ENCODE measurements at places on chromosomes 6 and 20.

DNA sequence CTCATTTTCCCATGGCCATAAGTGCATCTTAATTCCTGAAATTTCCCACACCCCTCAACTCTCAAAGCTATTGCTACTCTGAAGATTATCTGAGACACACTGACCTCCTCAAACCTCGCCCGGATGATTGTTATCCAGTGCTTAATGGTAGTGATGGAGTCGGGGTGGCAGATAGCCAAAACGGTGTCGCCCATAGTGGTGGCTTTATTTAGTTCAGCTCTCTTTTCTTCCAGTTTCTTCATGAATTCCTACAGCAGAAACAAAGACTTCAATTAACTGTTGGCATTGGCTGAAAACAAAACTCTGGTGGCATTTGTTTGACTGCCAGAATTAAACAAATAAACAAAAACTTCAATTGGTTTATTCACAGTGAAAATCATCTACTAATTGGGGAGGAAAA, 165.4 kb downstream of the DST start:
- no peak for DNase-seq

- DNase-seq, result no peak
Observed at GRCh38 chr6:130908188-130908587, 81.0 kb downstream of the SMLR1 start.

DNA sequence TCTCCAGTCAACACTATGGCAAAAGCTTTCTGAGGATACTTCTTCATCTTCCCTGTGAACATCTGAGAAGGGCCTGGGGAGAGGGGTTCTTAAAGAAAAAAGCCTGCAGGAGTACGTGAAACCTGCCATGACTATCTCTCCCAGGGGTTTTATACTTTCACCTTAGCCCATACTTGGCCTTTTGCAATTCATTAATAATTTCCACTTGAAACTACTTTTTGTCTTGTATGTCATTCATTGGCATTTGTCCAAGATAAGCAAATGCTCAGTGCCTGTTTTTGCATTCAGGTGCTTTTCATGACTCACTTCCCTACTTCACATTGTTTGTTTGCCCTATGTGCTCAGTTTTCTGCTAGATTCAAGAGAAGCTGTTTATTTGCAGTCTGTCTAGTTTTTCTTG, 580.3 kb upstream of the GJE1 start:
- DNase-seq, result no peak

DNA sequence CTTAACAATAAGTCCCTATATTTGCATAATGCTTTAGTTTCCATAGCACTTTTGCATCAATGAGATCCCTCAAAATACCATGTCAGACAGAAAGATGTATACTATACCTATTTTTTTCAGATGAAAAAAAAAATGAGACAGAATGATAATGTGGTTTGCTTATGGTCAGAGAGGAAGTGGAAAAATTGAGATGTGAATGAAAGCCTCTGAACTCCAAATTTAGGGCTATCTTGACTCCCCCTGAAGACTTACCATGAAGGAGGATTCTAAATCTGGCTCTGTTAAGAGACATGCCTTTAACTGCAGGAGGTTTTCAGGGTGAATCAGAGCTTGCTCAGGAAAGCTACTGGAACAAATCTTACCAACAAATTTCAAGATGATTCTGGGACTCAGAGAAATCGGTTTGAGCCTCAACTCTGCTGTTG, 176.2 kb downstream of the ISM1 start:
- no peak for DNase-seq

GRCh38 chr6:134908906-134909516, 40.9 kb downstream of the ALDH8A1 start:
- DNase-seq, result no peak

DNA sequence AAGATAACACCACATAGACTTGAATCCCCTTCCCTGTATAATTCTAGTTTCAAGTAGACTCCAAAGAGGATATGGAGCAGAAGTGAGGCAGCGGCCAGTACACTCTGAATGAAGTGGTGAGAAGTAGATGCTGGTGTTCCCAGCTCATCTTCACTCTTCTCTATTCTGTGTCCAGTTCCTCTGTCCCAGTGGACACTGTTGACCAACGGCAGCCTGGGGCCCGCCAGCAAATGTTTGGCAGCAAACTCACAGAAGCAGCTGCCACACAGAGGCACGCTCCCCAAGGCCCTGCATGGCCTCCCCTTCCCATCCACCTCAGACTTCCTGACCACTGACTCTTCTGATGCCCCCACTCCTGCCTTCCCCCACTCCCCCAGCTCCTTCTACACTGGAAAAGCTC, 358.9 kb upstream of the ID4 start:
- no peak for DNase-seq

GRCh38 chr20:2692886-2693285, 306 bp downstream of the EBF4 start:
- no peak for DNase-seq

- DNase-seq, result no peak
Observed at GRCh38 chr6:57135885-57136284, 36.2 kb upstream of the BAG2 start.

DNA sequence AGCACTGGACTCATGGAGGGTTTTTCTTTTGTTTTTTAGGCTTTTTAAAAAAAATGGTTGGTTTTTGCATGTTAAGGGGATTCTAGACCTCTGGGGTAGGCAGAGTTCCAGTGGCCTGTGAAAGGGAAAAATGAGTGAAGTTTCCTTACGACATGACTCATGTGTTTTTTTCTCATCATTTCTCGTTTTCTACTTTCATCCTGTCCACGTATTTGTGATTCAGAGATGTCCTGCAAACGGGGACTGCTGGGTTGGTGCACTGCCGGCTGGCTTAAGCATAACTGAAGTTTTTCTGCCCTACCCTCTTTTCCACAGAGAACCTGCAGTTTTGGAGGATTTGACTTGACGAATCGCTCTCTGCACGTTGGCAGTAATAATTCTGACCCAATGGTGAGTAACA, 182.3 kb downstream of the SASH1 start:
- DNase-seq, result no peak

DNA sequence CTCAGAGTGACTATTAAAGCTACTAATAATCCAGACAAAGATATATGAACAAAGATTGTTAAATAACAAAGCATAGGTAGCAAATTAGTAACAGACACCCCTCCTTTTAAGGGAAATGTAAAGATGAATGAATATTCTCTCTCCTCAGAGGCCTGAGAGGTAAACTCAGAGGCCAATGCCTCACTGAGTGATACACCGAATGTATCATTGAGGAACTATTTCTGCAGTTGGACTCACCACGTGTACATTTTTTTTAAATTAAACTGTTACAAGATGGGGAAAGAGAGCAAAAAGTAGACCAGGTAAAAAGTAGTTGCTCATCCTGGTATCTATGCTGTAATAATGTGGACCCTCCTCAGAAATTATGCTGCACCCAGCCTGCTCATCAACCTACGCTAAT, 72.3 kb upstream of the IPCEF1 start:
- no peak for DNase-seq

DNA sequence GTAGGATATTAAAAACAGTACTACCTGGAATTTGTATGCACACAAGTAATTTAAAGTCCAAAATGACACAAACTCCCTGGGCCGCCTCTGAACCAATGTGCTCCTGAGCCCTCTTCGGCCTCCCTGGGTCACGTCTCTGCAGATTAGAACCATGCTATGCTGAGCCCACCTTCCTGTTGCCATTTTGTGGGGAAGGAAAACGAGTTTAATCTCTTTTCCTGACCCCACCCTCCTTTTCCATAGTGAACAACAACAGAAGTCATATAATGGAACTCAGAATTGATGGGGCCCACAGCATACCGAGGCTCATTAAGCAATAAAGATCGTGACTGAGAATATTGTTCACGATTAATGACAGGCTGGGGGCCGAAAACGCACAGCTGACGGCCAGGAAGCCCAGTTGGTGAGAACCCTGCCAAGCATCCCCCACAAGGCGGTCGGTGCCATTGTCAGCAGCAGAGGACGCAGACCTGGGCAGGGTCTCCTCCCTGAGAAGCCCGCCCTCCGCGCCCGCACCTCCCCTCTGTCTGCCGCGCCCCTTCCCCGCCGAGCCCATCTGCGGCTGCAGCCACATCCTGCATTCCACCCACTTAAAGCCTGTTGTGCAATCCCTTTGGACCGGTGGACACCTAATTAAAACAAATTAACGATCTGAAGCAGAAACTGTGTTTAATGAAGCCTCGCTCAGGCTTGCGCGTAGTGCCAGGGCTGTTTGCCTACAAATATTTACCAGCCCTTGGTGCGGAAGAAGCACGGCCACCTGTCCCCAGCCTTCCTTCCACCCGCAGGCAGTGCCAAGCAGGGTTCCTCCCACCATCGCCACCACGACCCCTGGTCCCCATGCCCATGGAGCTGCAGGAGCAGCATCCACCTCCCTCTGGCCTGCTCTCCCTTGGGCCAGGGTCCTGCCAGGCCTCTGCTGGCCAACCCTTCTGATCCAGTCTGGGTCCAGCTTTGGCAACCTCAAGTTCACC, 68.1 kb downstream of the DLL1 start:
- DNase-seq, result peak; percentile 62

- no peak for DNase-seq
Observed at GRCh38 chr20:20806121-20807095, 94.0 kb upstream of the RALGAPA2 start.

DNA sequence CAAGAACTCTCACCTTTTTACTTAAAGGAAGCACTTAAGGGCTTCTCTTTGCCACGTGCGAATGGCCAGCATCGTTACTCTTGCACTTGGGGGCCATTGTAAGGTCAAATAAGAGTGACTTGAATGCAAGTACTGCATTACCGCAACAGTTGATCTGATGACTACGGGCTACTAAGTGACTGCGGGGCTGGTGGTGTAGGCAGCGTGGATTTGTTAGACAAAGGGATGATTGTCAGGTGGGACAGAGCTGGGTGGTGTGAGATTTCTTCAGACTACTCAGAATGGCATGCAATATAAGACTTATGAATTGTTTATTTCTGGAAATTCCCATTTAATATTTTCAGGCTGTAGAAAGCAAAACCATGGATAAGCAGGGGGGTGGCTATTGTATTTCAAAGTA, 199.7 kb upstream of the UST start:
- no peak for DNase-seq

- DNase-seq, result peak; percentile 73
Observed at GRCh38 chr6:54846243-54846856, at the start of gene FAM83B. Gene FAM83B (plus strand): TSS chr6:54846771. CDS start chr6:54870247, 23,476 bp downstream.

GRCh38 chr6:161772176-161772575, 498.3 kb upstream of the AGPAT4 start:
- DNase-seq, result no peak

DNA sequence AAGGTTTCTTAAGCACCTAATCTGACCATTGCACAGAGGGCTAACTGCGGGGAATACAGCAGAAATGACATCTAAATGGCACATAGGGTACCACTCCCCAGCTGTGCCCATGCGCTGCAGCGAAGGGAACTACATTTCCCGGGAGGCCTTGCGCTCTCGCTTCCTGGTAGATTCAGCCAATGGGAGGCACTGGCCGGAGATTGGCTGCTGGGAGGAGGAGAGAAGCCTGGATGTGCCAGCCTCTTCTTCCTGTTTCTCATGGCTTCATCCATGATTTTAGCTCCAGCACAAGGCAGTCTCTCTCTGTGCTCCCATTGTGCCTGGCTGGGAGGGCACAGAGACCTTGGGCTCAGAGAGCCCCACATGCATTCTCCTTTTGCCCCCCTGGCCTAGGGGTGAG, 101.7 kb upstream of the FOXA2 start:
- no peak for DNase-seq

- no peak for DNase-seq
Observed at GRCh38 chr6:157999168-158000051, 17.7 kb downstream of the SYNJ2 start.

DNA sequence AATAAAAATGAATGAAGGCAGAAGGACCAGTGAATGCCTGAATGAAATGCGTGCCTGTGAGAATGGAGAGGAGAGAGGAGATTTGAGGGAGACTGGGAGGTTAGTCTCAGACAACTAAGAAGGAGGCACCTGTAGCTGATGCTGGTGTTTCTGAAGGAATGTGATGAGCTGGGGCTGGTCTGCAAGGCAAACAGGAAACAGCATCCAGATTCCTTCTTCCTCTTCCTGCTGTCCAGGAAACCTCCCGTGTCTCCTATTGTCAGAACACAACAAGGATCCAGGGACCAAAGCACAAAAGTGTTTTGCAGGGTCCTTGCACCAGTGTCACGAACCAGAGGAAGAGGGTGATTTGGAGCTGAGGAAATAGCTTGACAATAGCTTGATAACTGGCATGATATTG, 50.4 kb upstream of the TAB2 start:
- DNase-seq, result no peak

- no peak for DNase-seq
Observed at GRCh38 chr6:143894655-143895054, 30.4 kb downstream of the ZC2HC1B start.

- no peak for DNase-seq
Observed at GRCh38 chr20:50367104-50367674, 143.0 kb upstream of the PTPN1 start.

GRCh38 chr20:59611286-59611685, 6.9 kb downstream of the PHACTR3 start:
- DNase-seq, result no peak

DNA sequence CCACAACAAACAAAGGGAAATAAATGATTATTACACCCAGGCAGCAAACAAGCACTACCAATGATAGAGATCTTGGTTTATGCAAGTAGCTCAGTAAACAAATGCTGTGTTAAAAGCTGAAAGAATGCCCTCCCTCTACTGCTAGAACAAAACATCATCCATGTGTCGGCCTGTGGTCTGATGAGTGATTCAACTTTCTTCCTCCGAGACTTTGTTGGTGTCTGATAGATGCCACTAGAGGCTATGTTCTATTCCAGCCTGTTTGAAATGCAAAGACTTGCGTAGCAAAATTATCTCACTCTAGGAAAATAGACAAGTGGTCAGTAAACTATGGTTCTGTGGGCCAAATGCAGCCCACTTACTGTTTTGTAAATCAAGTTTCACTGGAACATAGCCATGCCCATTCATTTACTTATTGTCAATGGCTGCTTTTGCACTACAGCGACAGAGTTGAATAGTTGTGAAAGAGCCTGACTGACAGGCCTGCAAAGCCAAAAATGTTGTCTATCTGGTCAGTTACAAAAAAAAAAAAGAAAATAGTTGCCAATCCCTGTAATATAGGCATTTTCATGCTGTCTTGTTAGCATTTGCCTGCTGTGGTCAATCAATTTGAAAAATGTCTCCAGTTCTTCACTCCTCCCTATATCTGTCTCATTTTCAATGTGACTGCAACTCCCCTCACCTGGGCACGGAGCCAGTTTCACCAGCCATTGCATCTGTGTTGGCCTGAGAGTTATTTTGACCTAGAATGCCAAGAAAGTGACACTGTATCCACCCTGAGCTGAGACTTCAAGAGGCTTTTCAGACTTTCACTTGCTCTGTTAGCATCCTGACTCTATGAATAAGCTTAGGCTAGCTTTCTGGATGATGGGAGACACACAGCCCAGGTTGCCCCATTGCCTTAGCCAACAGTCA, 544.6 kb upstream of the BTBD3 start:
- no peak for DNase-seq

DNA sequence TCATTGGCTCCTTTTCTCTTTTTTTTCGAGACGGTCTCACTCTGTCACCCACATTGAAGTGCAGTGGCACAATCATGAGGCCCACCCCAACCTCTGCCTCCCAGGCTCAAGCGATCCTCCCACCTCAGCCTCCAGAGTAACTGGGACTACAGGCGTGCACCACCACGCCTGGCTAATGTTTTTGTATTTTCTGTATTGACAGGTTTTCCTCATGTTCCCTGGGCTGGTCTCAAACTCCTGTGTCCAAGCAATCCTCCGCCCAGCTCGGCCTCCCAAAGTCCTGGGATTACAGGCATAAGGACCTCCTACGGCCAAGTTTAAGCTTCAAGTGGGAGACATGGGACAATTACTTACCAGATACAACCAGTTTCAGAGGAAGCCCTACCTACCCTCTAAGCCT, 9.4 kb upstream of the POU5F1 start:
- DNase-seq, result no peak

GRCh38 chr6:132081338-132081737, 130.2 kb upstream of the CCN2 start:
- DNase-seq, result no peak
